Activated CD4-positive, alpha-beta T cell treated with anti-CD3 and anti-CD28 coated beads for 24 hours (primary cell): ENCODE measurements at places on chromosomes 4 and X.

GRCh38 chr4:68904786-68905185, 46.8 kb downstream of the UGT2A3 start:
- DNase-seq = no peak

GRCh38 chrX:56025872-56026571, 206.1 kb upstream of the KLF8 start:
- no peak for DNase-seq

DNA sequence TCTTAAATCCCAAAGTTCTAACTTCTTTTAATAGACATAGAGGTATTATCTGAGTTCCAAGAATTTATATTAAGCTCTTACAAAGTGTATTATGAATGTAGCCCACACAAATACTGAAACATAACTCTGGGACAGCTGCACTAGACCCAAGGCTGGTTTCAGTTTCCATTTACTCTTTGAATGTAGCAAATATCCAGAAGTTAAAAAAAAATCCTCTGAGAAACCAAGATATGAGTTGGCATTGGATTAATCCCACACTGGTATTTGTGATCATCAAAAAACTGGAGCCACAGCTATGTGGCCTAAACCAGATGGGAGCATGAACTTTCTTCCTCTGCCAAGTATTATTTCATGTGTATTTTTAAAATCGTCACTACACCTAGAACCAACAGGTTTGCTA, 23.6 kb upstream of the SMPX start:
- no peak for DNase-seq

DNA sequence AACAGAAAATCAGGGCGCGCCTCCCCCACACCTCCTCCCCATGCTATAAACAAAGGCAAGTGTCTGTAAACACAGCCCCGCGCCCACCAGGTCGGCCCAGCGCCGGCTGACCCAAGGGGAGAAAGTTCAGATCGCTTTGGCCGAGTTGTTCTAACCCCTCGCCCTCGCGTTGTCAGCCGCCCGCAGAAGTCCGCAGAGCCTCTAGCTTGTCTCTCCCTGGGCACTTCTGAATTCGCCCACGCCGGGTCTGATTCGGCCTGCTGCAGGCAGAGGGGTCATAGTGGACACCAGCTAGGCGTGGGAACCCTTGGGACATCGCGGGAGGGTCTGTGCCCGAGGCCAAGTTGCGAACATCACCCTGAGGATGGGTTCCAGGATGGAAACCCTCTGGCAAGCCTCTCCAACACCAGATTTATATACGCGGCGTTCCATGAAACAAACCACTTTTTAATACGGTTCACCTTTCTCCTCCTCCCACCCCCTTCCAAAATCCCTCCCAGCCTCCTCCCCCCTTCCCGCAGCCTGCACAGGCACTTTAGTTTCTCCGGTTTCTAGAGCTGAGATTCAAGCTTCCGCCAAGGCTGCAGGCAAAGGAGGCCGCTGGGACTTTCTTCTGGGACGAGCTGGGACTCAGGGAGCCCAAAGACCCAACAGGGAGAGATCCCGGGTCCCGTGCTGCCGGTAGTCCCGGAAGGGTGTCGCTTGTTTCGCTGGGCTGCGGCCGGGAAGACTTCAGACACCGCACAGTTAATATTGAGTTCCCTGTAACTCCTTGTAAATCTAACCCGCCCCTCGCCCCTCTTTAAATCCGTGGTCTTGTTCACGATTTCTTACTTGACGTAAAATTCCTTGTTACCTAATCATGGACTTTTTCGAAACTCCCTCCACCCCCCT, 4.7 kb downstream of the HAND2 start:
- DNase-seq = no peak

DNA sequence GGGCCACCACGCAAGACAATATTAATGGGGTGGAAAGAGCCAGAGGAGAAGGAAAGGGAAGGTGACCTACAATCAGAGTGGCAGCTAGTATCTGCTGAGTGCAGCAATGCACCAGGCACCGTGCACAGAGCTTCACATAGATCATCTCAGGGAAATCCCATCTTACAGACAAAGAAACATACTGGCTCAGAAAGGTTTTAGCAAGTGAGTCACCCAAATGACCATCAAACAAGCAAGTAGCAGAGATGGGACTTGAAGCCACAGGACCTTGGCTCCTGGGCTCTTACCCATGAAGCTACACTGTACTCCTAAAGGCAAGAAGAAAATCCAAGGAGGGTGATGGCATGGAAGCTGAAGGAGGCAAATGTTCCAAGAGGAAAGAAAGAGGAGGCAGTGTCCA, 6.8 kb downstream of the ANXA5 start:
- DNase-seq = no peak

DNA sequence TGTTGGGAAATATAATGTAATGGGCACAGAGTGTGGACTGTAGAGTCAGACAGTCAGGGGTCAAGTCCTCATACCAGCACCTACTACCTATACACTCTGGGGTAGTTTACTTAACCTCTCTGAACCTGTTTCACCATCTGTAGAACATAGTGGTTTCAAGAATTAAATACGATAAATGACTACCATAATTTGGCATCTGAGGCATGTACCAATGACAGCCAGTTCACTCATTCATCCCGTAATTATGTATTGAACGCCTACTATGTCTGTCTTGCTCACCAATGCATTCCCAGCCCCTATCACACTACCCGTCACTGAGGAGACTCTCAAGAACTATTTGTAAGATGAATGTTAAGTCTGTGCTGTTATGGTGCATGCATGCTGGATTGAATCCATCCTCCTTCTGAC, 2.0 kb upstream of the FGB start:
- DNase-seq = no peak
